ENCODE measurements at places on chromosomes 6 and 20. TPM values are rescaled to one million over a fixed set of nuclear protein-coding genes. Genes with fewer than 3 reads are reported as not detected.

JPH2 gene
- 1.0 TPM for total RNA-seq

DNA sequence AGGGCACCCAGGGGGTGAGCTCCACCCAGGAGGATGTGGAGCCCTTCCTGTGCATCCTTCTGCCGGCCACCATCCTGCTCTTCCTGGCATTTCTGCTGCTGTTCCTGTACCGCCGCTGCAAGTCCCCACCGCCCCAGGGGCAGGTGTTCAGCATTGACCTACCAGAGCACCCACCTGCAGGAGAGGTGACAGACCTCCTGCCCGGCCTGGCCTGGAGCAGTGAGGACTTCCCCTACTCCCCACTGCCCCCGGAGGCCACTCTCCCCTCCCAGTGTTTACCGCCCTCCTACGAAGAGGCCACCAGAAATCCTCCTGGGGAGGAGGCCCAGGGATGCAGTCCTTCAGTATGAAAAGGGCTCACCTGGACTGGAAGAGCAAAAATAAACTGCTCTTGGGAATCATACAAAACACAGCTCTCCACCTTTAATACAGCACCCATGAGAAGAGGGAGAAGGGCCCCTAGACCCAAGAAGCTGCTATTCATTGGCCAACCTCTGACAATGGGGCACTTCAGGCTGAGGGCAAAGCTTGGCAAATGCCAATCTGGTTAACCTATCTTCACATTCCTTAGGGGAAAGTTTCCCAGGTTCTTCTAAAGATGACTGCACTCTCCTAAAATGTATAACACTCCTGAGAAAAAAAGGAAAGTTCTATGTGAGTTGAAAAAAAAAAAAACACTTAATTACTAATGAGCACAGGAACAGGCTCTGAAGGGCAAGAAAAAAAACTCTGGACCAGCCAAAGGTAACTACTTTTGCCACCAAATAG, 5.0 kb downstream of the SMIM28 start:
- no peak overlapping the region for H3K4me3 ChIP-seq
- peak; percentile 84 for DNase-seq
- H3K36me3 ChIP-seq = no peaks in the 10 kb centered on the region
- no peaks in the 10 kb centered on the region for H3K27me3 ChIP-seq
- H3K27ac ChIP-seq = no peak overlapping the region

- no peak overlapping the region for H3K27ac ChIP-seq
- DNase-seq = peak; percentile 86
- H3K27me3 ChIP-seq = no peaks in the 10 kb centered on the region
- peaks cover 11% of the 10 kb centered on the region for H3K4me1 ChIP-seq
- H3K4me3 ChIP-seq = no peak overlapping the region
Measured at GRCh38 chr6:37314487-37315156, 39.2 kb upstream of the RNF8 start.

- H3K4me1 ChIP-seq = no peaks in the 10 kb centered on the region
- H3K36me3 ChIP-seq = peaks cover 37% of the 10 kb centered on the region
- no peaks in the 10 kb centered on the region for H3K27me3 ChIP-seq
Measured at GRCh38 chr6:31834367-31835250, 7.1 kb downstream of the HSPA1B start.

ASF1A gene
- total RNA-seq = 45.9 TPM

- DNase-seq = no peak
- H3K4me1 ChIP-seq = peaks cover 19% of the 10 kb centered on the region
- H3K36me3 ChIP-seq = peaks cover 27% of the 10 kb centered on the region
- H3K27ac ChIP-seq = no peak overlapping the region
Measured at GRCh38 chr20:25538838-25539665, 46.3 kb downstream of the NINL start.

- no peak overlapping the region for H3K27ac ChIP-seq
- no peak for DNase-seq
- H3K4me3 ChIP-seq = no peak overlapping the region
Measured at GRCh38 chr20:17097603-17098002, 129.2 kb upstream of the PCSK2 start.

PAX1 gene
- total RNA-seq = not detected

DNA sequence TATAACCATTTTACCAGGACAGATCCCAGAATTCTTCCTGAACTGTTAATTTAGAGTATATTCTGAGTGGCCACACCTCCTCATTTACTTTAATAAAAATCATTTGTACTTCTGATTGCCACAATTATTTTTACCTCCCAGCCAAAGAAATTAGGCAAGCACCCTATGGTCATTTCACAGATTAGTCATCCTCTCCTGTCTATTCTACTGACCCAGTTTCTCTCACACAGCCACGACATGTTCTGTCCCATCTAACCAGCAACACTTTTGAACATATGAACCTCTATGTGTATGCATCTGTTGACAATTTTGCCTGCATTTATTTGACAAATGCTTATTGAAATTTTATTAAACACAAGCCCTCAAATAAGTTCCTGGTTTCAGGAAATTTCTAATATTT, 202.6 kb upstream of the STXBP5 start:
- no peaks in the 10 kb centered on the region for H3K4me1 ChIP-seq
- no peak overlapping the region for H3K27ac ChIP-seq
- no peak overlapping the region for H3K4me3 ChIP-seq

SRF gene
- total RNA-seq = 44.2 TPM

- H3K27me3 ChIP-seq = no peaks in the 10 kb centered on the region
- H3K4me3 ChIP-seq = no peak overlapping the region
- no peaks in the 10 kb centered on the region for H3K4me1 ChIP-seq
- no peaks in the 10 kb centered on the region for H3K36me3 ChIP-seq
Measured at GRCh38 chr20:53019464-53019863, 47.3 kb downstream of the TSHZ2 start.

DNA sequence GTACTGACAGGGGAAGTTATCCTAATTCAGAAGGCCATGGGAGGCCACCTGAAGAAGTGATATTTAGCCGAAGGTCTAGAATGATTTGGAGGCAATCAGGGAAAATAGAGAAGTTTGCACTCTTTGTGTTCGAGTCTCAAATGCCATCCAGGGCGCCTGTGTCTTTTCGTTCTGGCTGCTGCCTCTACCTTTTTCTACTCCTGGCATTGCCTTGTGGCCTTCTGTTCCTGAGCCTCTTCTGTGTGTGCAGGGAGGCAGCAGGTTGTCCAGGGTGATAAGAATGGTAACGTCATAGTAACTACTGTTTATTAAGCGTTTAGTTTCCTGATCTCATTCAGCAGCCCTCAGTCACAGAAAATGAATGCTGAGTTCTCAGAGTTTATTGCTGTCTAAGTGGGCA, 252.1 kb downstream of the FARS2 start:
- H3K36me3 ChIP-seq = no peaks in the 10 kb centered on the region
- H3K4me1 ChIP-seq = no peaks in the 10 kb centered on the region
- no peak overlapping the region for H3K27ac ChIP-seq
- no peak for DNase-seq
